ENCODE measurements at places on chromosomes 3 and 15.

DNA sequence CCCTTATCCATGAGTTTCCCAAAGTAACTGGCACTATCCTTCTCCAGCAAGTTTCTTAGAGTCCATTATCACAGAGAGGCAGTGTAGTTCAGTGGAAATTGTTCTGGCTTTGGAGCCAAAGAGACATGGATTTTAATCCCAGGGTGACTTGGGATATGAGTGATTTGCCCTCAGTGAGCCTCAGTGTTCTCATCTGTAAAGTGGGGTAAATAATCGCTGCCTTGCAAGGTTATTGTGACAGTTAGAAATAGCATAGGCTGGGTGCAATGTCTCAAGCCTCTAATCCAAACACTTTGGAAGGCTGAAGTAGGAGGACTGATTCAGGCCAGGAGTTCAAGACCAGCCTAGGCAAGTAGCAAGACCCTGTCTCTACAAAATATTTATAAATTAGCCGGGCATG, 30.0 kb downstream of the DAPK2 start:
- no peak for DNase-seq

GRCh38 chr3:5841599-5841998, 654.1 kb downstream of the EDEM1 start:
- DNase-seq = no peak

DNA sequence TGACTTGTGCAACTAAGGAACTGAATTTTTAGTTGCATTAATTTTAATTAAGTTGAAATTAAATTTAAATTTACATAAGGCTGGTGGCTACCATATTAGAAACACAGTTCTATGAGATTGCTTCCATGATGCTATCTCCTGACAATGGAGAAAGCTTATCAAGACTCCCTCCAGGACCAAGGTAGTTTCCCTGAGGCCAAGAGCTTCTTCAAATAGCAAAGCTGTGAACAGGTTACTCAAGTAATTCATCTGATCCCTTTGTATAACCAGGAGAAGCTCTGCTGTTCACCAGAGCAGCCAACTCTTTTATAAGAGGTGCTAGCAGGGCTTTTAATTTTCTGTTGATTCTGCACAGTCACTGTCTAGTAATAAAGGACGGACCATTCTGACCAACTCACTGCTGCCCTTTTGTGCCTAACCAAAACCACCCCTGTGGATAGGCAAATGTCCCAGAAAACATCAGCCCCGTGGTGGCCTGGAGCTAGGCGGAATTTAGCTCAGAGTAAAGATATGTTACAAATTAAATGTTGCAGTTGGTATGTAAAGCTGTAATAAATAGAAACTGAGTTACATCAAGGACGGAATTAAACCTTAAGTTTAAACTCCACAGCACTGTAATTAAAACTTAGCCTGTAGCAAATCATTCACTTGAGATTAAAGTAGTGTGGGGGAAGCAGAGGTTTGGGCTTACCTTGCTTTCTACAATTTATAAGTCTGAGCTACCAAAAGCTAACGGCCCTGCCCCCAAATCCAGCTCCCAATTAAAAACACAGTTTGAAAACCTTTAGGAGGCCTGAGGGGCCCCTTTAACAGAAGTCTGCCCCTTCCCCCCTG, 55.6 kb upstream of the LRTM1 start:
- DNase-seq = no peak

GRCh38 chr3:22141769-22142168, 390.8 kb upstream of the ZNF385D start:
- no peak for DNase-seq

- peak; percentile 32 for DNase-seq
Measured at GRCh38 chr15:42385206-42385979, 26.1 kb downstream of the CAPN3 start.

- no peak for DNase-seq
Measured at GRCh38 chr3:188527389-188527788, 373.4 kb downstream of the LPP start.
